ENCODE measurements at places on chromosomes 11 and 22.

GRCh38 chr11:113384551-113384950 lies 3.0 kb upstream of the ANKK1 start:
- H3K27me3 ChIP-seq = peaks cover 4% of the 10 kb centered on the region
- H3K36me3 ChIP-seq = no peaks in the 10 kb centered on the region
- H3K4me1 ChIP-seq = peaks cover 9% of the 10 kb centered on the region
- H3K4me3 ChIP-seq = no peak overlapping the region
- H3K27ac ChIP-seq = no peak overlapping the region

GRCh38 chr11:102719620-102720277 lies 5.0 kb downstream of the MMP8 start:
- DNase-seq = no peak
- H3K27ac ChIP-seq = no peak overlapping the region
- H3K27me3 ChIP-seq = no peaks in the 10 kb centered on the region
- no peaks in the 10 kb centered on the region for H3K36me3 ChIP-seq
- no peaks in the 10 kb centered on the region for H3K4me1 ChIP-seq

GRCh38 chr22:28716686-28717085 lies 24.9 kb downstream of the CHEK2 start:
- H3K27ac ChIP-seq = no peak overlapping the region
- no peaks in the 10 kb centered on the region for H3K27me3 ChIP-seq
- DNase-seq = no peak
- H3K4me1 ChIP-seq = no peaks in the 10 kb centered on the region

DNA sequence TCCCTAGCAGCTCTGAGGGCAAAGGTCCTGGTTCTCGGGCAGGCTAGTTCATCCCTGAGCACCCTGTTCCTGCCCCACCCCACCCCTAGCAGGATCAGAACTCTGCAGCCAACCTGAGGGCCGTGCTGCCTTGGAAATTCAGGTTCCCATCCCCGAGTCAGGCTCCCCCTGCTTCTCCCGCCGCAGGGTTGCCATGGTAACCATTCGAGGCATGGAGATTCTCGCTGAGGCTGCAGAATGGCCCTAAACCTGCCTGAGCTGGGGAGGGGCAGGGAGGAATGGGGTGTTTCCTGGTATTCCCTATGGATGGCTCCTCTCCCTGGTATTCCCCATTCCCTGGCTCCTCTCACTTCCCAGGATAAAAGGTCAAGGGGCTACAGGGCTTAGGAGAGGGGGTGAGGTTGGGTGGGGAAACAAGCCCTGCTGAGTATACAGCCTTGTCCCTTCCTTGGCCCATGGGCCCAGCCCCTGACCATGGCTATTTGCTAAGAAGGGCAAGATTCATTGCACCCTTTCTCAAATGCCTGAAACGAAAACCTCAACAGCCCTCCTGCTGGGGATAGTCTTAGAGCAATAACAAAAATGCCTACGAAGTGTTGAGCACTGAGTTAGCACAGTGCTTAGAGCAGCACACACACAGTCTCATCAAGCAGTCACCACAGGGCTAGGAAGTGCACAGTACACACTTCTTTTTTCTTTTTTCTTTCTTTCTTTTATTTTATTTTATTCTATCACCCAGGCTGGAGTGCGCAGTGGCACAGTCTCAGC lies 58.7 kb downstream of the CHST1 start:
- no peaks in the 10 kb centered on the region for H3K36me3 ChIP-seq
- peaks cover 48% of the 10 kb centered on the region for H3K27me3 ChIP-seq
- DNase-seq = no peak
- H3K4me3 ChIP-seq = no peak overlapping the region
- no peak overlapping the region for H3K27ac ChIP-seq
- H3K4me1 ChIP-seq = no peaks in the 10 kb centered on the region

GRCh38 chr11:35540526-35540925 lies 15.1 kb upstream of the PAMR1 start:
- H3K27ac ChIP-seq = no peak overlapping the region
- DNase-seq = no peak
- no peaks in the 10 kb centered on the region for H3K4me1 ChIP-seq
- H3K27me3 ChIP-seq = no peaks in the 10 kb centered on the region

DNA sequence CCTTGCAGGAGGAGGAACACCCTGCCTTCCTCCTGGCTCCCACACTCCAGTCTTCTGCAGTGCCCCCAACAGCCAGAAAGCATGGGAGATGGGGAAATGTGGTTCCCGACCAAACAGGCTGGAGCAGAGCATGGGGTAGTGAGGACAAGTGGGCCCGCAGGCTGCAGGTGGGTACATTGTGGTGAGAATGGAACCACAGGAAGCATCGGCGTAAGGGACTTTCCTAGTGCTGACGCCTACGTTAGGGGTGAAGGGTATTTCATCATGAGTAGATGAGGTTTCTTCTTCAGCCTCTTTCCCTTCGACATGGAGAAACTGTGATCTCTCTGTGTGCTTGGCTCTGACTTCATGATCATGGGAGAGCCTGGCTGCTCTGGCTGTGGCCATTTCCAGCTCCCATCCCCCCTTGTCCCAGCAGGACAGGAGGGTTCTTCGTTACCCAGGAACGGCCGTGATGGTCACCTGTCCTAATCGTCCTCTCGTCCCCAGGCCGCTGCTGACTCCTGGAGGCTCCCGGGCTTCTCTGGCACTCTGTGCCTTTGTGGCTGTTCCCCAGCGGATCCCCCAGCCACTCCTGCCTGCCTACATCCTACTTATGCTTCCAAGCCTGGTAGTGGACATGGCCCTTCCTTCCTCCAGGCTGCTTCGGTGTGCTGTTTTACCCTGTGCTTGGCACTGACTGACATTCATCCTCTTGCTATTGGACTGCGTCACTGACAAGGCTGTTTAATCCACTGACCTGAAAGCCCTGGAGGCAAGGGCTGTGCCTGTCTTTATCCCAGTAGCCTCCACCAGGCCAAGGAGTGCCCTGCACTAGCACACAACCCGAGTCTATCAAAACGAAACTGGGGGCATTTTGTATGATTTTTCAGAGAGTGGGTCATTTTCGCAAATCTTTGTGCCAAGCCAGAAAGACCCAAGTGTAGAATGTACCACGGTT lies 65.2 kb upstream of the CECR2 start:
- peaks cover 30% of the 10 kb centered on the region for H3K4me1 ChIP-seq
- H3K4me3 ChIP-seq = no peak overlapping the region
- H3K27ac ChIP-seq = peak overlapping the region; percentile 52
- no peaks in the 10 kb centered on the region for H3K36me3 ChIP-seq

DNA sequence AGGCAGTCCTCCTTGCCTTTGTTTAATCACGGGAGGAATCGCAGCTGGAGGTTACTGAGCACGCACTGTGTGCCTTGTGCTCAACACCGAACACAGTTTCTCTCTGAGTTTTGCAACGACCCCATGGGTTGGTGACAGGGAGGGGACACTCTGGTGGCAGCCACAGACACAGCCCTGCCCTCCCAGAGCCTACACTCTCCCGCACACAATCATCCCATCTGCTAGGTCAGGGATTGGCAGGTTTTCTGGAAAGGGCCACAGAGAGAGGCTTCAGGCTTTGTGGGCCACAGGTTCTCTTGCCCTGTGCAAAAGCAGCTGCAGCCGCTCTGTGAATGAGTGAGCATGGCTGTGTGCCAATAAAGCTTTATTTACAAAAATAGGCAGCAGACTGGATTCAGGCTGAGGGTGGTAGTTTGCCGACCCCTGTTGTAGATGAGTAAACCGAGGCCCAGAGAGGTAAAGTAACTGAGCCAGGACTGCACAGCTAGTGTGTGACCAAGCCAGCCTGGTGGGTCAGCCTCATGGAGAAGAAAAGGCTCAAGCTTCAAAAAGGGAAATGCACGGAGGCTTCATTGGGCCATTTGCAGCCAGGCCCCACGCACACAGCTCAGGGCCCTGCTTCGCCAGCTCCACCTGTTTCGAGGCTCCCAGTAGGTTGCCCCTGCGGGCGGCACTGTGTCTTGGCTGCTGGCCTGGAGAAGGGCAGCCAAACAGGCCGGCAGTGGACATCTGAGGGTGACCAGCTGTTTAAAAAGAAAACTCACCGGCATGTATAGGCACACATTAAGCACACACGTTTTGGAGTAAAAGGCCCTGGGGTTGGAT lies 16.3 kb downstream of the LTO1 start:
- H3K4me1 ChIP-seq = no peaks in the 10 kb centered on the region
- H3K27me3 ChIP-seq = no peaks in the 10 kb centered on the region
- H3K36me3 ChIP-seq = peaks cover 5% of the 10 kb centered on the region
- H3K27ac ChIP-seq = no peak overlapping the region
- H3K4me3 ChIP-seq = no peak overlapping the region

- no peak overlapping the region for H3K4me3 ChIP-seq
- no peaks in the 10 kb centered on the region for H3K4me1 ChIP-seq
- H3K36me3 ChIP-seq = peaks cover 3% of the 10 kb centered on the region
- no peak for DNase-seq
Observed at GRCh38 chr11:113736323-113736722, 30.2 kb upstream of the TMPRSS5 start.

GRCh38 chr22:37164505-37164887 lies 14.8 kb upstream of the IL2RB start:
- H3K27me3 ChIP-seq = no peaks in the 10 kb centered on the region
- no peak for DNase-seq
- H3K4me1 ChIP-seq = peaks cover 19% of the 10 kb centered on the region

- no peak overlapping the region for H3K4me3 ChIP-seq
- no peak for DNase-seq
- no peaks in the 10 kb centered on the region for H3K4me1 ChIP-seq
Observed at GRCh38 chr11:17244046-17244445, 32.5 kb upstream of the NUCB2 start.

DNA sequence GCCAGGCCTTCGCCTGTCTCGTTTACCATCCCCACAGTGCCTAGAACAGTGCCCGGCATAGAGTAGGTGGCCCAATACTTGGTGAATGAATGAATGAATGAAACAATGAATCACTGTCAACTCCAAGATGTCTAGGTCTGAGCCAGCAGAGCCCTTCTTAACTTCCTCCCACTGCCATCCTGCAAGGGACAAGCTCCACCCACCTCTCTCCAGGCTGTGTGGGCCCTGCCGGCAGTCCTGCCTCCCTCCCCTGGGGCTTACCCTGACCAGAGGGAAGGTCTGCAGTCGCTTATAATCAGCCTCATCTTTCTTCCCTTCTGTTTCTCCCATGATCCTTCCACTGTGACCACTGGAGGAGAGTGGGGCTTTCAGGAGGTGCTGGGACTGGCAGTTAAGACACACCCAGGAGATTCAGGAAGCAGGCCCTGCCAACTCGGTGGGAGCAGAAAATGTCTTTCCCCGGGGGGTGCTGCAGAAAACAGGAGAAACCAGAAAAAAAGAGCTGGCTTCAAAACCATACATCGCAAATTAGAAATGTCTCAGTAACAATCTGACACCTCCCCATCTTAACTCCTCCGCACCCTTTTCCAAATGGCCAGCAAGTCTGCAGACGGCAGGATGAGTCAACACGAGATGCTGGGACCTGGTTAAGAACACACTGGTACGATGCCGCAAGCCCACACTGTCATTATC lies 11.4 kb downstream of the DNAL4 start:
- H3K27me3 ChIP-seq = no peaks in the 10 kb centered on the region
- peaks cover 2% of the 10 kb centered on the region for H3K36me3 ChIP-seq
- DNase-seq = no peak
- H3K27ac ChIP-seq = no peak overlapping the region

- H3K27me3 ChIP-seq = no peaks in the 10 kb centered on the region
- H3K4me3 ChIP-seq = no peak overlapping the region
- H3K4me1 ChIP-seq = peaks cover 15% of the 10 kb centered on the region
- H3K36me3 ChIP-seq = peaks cover 3% of the 10 kb centered on the region
- no peak for DNase-seq
Observed at GRCh38 chr22:42168476-42168875, 37.9 kb upstream of the CYP2D6 start.

- H3K36me3 ChIP-seq = peaks cover 15% of the 10 kb centered on the region
- peak overlapping the region; percentile 82 for H3K4me3 ChIP-seq
- DNase-seq = no peak
- H3K4me1 ChIP-seq = peaks cover 15% of the 10 kb centered on the region
- no peaks in the 10 kb centered on the region for H3K27me3 ChIP-seq
Observed at GRCh38 chr22:42078469-42079318, 806 bp upstream of the SMDT1 start.

GRCh38 chr22:36329254-36330078 lies 58.3 kb downstream of the MYH9 start:
- H3K4me3 ChIP-seq = peak overlapping the region; percentile 46
- H3K27ac ChIP-seq = peak overlapping the region; percentile 88
- H3K27me3 ChIP-seq = no peaks in the 10 kb centered on the region
- peaks cover 81% of the 10 kb centered on the region for H3K36me3 ChIP-seq
- peaks cover 51% of the 10 kb centered on the region for H3K4me1 ChIP-seq

DNA sequence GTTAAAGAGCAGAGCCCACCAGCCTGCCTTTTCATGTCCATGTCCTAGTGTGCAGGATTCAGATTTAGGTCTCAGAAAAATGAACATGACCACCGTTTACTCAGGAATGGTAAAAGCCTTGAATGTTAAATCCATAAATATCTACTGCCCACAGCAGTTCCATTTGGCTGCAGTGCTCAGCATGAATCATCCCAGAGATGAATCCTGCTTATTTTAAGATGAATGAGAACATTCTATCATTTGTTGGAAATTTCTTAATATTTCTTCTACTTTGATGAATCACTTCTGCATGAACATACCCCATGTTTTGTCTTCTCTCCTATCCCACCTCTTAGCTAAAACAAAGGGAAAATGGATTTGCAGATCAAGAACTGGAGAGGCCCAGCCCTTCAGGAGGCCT lies 47.5 kb upstream of the AQP11 start:
- H3K27ac ChIP-seq = no peak overlapping the region
- no peaks in the 10 kb centered on the region for H3K27me3 ChIP-seq
- H3K36me3 ChIP-seq = no peaks in the 10 kb centered on the region
- DNase-seq = no peak
- H3K4me1 ChIP-seq = no peaks in the 10 kb centered on the region

- H3K27ac ChIP-seq = no peak overlapping the region
- no peak for DNase-seq
- no peaks in the 10 kb centered on the region for H3K27me3 ChIP-seq
- H3K4me3 ChIP-seq = no peak overlapping the region
Observed at GRCh38 chr22:49208004-49208402, 619.7 kb downstream of the BRD1 start.

DNA sequence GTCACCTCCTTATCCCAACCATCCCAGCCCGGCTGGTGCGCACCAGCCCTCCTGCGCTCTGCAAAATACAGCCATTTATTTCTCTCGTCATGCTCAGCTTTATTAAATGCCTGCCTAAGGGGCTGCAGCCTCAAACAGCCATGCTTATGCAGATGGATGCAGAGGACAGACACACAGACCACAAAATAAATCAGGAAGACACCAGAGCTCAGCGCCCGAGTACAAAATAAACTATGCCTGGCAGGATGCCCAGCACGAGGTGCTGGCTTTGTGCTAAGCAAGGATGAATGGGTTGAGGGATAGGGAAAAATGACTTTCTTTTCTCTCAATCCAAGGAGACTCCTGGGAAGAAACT lies 70.5 kb downstream of the RPUSD4 start:
- no peaks in the 10 kb centered on the region for H3K4me1 ChIP-seq
- peaks cover 38% of the 10 kb centered on the region for H3K27me3 ChIP-seq
- no peak overlapping the region for H3K27ac ChIP-seq
- H3K36me3 ChIP-seq = no peaks in the 10 kb centered on the region
- no peak overlapping the region for H3K4me3 ChIP-seq
- no peak for DNase-seq

DNA sequence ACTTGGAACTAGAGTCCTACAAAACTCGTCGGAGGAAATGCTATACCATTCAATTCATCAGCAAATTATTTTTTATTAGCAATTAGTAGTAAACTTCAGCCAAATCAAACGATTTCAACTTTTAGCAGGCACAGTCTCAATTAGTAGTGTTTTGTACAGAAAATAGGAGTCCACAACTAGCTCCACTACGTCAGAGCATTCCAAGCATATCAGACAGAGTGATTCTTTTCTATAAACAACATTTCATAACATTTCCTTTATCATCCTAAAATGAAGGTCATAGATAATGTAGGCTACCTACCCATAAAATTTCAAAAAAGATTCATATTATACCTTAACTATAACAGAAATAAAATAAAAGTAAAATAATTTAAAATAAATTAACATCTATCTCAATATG lies 169.9 kb downstream of the KIF18A start:
- no peak overlapping the region for H3K4me3 ChIP-seq
- no peak for DNase-seq
- H3K4me1 ChIP-seq = no peaks in the 10 kb centered on the region
- H3K36me3 ChIP-seq = no peaks in the 10 kb centered on the region
- H3K27me3 ChIP-seq = no peaks in the 10 kb centered on the region
- no peak overlapping the region for H3K27ac ChIP-seq

Measured in T-cell (primary cell).